Right atrium auricular region (tissue), 2 donors: ENCODE measurements at places on chromosomes 5 and 9. TPM values are rescaled to one million over a fixed set of nuclear protein-coding genes. Genes with fewer than 3 reads are reported as not detected.

GRCh38 chr5:173391031-173391430, 62.8 kb upstream of the STC2 start:
- H3K27ac ChIP-seq = no peak overlapping the region
- no peaks in the 10 kb centered on the region for H3K4me1 ChIP-seq
- no peaks in the 10 kb centered on the region for H3K36me3 ChIP-seq
- H3K27me3 ChIP-seq = no peaks in the 10 kb centered on the region
- DNase-seq = no peak

DNA sequence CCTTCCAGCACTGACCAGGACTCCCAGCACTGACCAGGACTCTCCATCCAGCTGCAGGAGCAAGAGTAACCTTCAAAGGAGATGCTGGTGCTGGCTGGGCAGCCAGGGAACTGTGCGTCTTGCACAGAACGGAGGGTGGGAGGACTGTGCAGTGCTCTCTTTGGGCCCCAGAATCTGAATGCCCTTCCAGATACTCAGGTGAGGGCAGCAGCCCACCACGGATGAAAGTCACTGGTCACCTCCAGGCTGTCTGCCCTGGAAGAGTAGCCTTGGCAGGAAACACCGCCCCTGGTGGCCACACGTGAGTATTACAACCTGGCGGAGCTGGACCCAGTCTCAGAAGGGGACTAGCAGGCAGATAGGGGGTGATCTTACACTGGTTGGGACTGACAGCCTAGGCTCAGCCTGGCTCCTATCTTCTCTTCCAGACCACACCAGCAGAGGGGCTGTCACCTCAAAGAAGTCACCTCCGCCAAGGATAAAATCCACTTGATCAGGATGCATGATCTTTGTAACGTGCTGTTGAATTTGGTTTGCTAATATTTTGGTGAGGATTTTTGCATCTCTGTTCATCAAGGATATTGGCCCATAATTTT, 4.8 kb upstream of the SARDH start:
- H3K4me3 ChIP-seq = no peak overlapping the region
- no peaks in the 10 kb centered on the region for H3K36me3 ChIP-seq
- H3K27me3 ChIP-seq = no peaks in the 10 kb centered on the region
- H3K27ac ChIP-seq = no peak overlapping the region
- DNase-seq = peak; percentile 87

DNA sequence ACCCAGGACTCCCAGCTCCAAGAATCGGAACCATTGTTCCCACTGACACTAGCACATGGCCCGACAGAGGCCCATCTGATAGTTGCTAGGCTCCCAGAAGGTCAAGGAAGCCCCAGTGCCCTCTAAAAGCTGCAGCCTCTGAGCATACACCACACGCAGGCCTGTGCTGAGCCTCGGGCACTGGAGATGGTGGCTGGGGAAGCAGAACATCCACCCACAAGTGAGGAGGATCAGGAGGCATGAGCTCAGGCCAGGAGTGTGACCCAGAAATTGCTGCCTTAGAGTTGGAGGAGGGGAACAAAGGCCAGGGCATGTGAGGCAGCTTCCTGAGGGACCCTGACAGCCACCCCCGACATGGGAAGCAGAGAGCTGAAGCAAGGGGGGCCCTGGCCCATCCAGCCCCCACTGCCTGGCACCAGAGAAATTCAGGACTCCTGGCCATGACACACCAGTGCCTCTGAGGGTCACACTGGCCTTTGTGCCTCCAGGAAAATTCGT, 21.4 kb downstream of the IPPK start:
- peak; percentile 43 for DNase-seq
- no peaks in the 10 kb centered on the region for H3K4me1 ChIP-seq
- peaks cover 63% of the 10 kb centered on the region for H3K36me3 ChIP-seq
- no peak overlapping the region for H3K27ac ChIP-seq
- H3K4me3 ChIP-seq = no peak overlapping the region

GRCh38 chr9:130450344-130451003, 5.7 kb downstream of the ASS1 start:
- H3K4me1 ChIP-seq = no peaks in the 10 kb centered on the region
- no peak overlapping the region for H3K4me3 ChIP-seq
- H3K27ac ChIP-seq = peak overlapping the region; percentile 78
- H3K27me3 ChIP-seq = no peaks in the 10 kb centered on the region

DNA sequence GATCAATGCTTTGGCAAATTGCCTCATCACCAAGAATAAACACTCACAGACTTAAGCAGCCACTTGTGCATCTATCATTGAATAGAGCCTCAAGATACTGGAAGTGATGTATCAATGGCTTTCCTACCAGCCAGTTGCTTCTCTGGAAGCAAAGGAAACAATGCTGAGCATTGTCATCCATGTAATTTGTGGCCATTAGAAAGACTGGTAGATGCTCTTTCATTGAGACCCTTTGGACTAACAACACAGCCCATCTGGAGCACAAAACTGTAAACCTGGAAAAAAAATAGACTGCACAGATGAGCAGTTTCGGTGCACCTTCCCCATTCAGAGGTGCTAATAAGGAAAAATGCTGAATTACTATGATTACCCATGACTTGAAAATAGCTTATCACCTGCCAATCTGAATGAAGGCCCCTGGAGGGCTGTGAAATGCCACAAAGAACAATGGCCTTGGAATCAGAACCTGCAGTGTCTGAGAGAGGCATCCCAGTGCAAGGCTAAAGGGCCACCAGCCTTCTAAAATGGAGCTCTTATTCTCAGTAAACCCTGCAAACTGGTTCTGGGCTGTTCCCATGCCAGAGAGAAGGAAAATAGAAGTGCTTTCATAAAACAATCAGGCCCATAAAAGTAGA, 127.5 kb downstream of the RFK start:
- no peaks in the 10 kb centered on the region for H3K27me3 ChIP-seq
- no peak for DNase-seq
- H3K27ac ChIP-seq = no peak overlapping the region
- peaks cover 7% of the 10 kb centered on the region for H3K4me1 ChIP-seq
- no peaks in the 10 kb centered on the region for H3K36me3 ChIP-seq

- no peaks in the 10 kb centered on the region for H3K4me1 ChIP-seq
- H3K27ac ChIP-seq = no peak overlapping the region
- no peaks in the 10 kb centered on the region for H3K36me3 ChIP-seq
- H3K27me3 ChIP-seq = no peaks in the 10 kb centered on the region
- H3K4me3 ChIP-seq = no peak overlapping the region
- no peak for DNase-seq
Observed at GRCh38 chr5:50808406-50808805, 142.0 kb downstream of the PARP8 start.

DNA sequence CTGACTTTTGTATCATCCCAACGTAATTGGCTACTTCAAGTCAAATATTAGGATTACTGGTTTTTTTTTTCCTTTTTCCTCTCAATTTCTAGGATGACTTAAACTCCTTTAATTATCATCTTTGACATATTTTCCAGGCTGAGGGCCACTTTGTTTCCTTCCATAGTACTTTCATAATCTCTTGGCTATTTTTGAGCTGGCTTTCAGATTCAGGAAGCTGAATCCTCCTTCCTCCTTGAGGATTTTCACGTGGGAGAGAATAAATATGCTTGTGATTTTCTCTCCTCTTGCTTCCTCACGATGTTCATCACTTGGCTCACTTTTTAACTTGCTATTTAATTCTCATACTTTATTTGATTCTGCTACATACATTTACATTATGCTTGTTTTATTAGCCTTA, 88.1 kb downstream of the ITGA1 start:
- H3K27me3 ChIP-seq = no peaks in the 10 kb centered on the region
- DNase-seq = no peak
- H3K4me3 ChIP-seq = no peak overlapping the region
- no peaks in the 10 kb centered on the region for H3K4me1 ChIP-seq
- no peaks in the 10 kb centered on the region for H3K36me3 ChIP-seq

HSD17B3 gene
- total RNA-seq = not detected
